LHCN-M2 (cell line): ENCODE measurements at places on chromosomes 3 and 15. TPM values are rescaled to one million over a fixed set of nuclear protein-coding genes. Genes with fewer than 3 reads are reported as not detected.

Gene IFT57
- total RNA-seq = 37.7 and 39.0 TPM in 2 replicates

DNA sequence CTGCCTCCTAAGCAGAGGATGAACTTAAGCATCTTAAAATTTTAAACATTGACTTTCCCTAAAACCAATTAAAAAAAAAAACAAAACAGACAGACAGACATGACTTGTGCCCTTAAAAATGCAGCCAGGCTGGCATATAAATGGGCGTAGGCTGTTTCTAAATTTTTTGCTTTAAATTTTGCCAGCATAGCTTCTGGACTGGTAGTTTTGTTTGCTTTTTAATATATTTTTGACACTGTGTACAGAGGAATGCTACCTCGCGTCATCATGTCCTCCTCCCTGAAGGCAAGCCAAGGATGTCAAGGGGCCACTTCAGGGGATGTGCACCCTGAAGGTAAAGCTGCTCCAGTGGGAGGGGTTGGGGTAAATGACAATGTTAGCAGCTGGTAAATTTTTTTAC, 134.8 kb downstream of the PGPEP1L start:
- no peak for DNase-seq

Gene KIF9
- 2.2 and 5.7 TPM in 2 replicates for total RNA-seq

Gene C3orf52
- 6.2 and 6.7 TPM in 2 replicates for total RNA-seq

- DNase-seq = no peak
Observed at GRCh38 chr3:174959556-174960065, 100.5 kb downstream of the NAALADL2 start.

- peak; percentile 88 for DNase-seq
Observed at GRCh38 chr3:58526515-58526957, 10.5 kb downstream of the ACOX2 start.

DNA sequence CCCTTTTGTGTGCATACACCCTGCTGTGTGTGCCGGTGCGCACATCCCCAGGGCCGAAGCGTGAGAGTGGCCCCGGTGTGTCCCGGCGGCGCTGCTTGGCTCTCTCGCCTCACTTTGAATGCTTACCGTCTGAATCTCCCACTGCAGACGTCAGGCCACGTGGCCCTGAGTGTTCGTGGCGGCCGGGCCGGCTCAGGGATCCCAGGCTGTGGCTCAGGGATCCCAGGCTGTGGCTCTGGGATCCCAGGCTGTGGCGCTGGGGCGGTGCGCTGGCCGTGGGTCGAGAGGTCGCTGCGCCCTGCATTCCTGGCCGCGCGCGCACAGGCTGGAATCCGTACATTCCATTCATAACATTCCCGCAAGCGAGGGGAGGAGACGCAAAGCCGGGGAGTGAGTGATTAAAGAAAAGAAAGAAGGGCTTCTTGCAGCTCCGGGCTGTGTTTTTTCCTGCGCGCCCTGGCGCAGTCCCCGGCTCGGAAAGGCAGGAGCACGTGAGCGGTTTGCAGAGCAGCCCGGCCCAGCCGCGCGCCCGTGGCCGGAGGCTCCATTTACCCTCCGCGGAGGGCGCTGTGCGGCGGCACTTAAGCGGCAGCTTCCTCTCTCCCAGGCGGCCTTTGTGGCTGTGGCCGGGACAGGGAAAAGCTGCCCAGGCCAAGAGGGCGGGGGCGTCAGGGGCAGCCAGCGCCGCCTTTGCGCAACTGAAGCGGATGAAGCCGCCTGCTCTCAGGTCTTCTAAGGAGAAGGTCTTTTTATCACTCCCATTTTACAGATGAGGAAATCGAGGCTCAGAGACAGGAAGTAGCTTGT, 87.0 kb upstream of the ALDH1L1 start:
- peak; percentile 77 for DNase-seq

DNA sequence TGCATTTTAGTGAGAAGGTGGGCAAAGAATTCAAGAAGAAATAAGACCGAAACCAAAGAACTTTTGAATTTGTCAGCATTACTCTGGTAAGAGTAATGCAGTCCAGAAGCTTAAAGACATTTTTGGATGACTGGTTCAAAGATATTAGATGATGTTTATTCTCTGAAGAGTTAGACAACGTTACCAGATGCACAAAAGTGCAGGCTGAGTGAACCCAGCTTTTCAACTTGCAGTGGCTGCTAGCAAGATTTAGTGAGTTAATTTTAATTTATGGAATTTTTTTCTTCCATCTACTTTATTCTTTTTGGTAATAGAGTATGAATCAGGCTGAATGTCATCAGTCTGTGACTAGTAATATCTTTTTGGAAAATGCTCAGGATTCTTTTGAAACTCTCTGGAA, 267.3 kb upstream of the AZI2 start:
- no peak for DNase-seq

GRCh38 chr3:10532939-10533736, 27.8 kb upstream of the ATP2B2 start:
- DNase-seq = no peak

DNA sequence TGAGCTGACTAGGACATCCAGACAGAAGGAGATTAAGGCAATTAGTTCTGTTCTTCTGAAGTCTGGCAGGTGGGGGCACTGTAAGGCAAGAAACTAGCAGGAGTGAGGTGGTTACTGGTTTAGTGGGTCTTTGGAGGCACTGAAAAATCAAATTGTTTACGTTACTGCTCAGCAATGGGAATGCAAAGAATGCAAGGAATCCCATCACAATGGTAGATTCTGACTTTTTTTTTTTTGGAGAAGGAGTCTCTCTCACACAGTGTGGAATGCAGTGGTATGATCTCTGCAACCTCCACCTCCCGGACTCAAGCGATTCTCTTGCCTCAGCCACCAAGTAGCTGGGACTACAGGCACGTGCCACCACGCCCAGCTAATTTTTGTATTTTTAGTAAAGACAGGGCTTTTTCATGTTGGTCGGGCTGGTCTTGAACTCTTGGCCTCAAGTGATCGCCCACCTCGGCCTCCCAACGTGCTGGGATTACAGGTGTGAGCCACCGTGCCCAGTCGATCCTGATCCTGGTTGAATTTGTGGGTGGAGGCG, 16.4 kb downstream of the FAM107A start:
- DNase-seq = peak; percentile 91

Gene ROBO1
- 22.9 and 25.9 TPM in 2 replicates for total RNA-seq

GRCh38 chr3:128482666-128483656, 10.0 kb downstream of the GATA2 start:
- no peak for DNase-seq

Gene UBAP1L
- total RNA-seq = 0.38 and 0.69 TPM in 2 replicates

Gene ZMYND10
- 1.3 and 1.9 TPM in 2 replicates for total RNA-seq

Gene ATP10A
- total RNA-seq = 0.69 and 0.96 TPM in 2 replicates

Gene HES1
- 0.52 and 1.2 TPM in 2 replicates for total RNA-seq

DNA sequence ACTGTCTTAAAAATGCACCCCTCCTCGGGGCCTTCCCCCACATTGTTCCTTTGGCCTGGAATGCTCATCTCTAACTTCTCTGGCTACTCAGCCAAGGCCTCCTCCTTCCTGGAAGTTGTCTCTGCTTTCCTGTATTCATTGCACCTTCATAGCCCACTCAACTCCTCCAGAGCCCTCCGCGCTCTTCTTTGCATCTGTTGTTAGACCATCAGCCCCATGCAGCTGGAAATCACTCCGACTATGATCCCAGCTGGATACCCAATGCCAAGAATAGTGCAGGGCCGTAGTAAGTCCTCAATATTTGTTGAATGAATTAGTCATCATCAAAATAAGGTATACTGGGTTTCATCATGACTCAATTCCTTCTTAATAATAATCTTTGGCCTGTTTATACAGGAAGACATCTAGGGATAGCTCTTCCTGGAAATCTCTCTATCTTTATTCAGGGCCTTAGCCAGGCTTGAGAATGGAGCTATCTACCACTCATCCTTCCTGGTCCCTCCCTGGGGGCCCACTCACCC, 112.7 kb downstream of the SYNPR start:
- no peak for DNase-seq

DNA sequence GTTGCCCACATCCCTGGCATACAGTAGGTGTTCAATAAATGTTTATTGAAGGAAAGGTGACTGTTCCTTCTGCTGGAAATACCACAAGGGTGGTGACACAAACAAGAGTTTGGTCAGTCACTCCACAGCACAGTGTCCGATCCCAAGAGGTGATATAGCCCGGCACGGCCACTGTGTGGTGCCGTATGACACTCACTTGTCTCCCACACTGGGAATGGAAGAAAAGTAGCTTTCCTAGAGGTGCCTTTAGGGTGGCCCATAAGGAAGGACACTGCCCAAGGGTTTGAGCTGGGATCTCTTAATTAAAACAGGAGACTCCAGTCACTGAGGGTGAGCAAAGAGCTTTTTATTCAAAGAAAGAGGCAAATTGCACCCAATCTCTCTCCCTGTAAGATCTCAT, 40.5 kb downstream of the TGM4 start:
- no peak for DNase-seq

DNA sequence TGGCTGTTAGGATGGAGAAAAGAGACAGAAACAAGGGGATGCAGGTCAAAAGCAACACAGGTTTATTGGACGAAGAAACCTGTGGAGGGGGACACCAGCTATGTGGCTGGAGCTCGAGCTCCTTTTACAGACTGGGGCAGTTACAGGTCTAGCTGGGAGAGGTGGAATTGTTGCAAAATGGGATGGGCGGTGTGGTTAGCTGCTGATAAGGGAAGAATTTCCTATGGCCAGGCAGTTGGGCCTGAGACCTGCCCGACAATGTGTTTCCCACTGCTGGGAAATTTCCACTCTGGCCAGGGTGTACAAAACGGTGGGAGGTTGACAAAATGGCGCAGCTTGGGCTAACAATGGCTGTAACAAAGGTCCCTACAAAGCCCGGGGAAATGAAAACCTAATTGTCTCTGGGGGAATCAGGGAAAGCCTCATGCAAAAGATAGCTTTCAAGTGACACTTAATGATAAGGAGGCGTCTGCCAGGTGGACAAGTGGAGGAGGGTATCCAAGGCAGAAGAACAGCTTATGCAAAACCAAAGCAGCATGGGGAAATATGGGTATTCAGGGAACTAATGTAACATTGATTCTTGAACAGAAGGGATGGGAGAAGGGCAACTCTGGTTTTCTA, 137.4 kb upstream of the SGO1 start:
- no peak for DNase-seq

Gene CPLX3
- not detected in 2 replicates for total RNA-seq

Gene NTRK3
- 0.23 and 0.45 TPM in 2 replicates for total RNA-seq

Gene XRN1
- 18.6 and 27.8 TPM in 2 replicates for total RNA-seq

DNA sequence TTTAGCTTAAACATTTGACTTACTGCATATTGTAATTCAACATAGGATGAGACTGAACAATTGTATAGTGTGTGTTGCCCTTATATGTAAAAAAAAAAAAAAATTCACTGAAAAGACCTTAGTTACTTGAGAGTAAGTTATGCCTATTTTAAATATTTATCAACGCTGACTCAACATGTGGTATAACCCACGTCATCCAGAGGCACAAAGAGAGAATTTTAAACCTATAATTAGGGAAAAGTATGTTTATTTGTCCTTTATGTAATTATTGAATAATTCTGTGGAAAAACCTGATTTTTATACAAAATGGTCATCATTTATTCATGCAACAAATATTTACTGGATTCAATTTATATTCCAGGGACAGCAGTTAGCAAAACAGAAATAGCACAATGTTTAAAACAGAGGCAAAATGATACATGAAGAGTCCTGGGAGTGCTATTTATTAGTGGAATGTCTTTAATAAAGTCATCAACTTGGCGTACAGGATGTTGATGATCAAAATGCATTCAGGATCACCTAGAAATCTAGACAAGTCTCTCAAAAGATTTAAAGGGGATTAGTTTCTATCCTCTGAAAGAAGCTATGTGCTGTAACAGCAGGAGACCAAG, 223.7 kb downstream of the PCCB start:
- no peak for DNase-seq

GRCh38 chr3:76969996-76970615, 69.8 kb upstream of the ROBO2 start:
- no peak for DNase-seq

DNA sequence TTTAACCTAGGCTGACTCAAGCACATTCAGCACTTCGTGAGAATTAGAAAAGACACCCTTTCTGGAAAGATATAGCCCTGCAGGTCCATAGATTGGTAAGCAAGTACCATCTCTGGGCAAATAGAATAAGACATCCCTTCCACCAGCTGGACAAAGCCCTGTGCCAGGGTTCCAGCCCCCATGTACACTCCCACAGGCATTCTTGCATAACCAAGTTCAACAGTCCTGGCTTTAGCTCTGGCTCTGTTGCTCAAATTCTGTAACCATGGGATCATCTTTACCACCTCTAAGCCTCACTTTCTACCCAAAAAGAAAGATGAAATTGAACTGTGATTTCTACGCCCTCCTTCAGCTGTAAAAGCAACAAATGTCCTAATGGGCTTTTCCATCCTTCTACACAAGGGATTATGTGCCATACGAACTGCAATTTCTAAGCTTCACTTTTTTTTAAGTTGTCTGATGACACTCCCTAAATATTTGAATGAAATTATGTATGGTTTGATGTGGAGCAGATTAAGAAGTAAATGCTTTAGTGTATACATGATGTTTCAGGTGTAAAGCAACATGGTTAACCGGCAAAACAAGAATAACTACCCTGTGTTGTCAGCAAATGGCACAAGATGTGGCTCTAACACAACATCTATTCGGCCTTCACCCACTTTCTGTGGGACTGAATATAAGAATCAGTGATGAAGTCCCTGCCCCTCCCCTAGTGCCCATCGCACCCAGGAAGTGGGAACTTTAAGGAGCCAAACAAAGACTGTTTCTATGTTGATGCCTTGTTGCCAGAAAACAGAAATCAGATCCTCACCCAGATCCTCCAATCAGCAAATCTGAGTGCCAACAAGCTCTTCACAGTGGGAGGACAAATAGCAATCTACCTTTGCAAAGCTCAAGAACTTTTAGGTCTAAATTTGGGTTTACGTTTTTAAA, 165.7 kb downstream of the P3H2 start:
- no peak for DNase-seq

- peak; percentile 25 for DNase-seq
Observed at GRCh38 chr15:87597346-87598052, 659.0 kb downstream of the NTRK3 start.

DNA sequence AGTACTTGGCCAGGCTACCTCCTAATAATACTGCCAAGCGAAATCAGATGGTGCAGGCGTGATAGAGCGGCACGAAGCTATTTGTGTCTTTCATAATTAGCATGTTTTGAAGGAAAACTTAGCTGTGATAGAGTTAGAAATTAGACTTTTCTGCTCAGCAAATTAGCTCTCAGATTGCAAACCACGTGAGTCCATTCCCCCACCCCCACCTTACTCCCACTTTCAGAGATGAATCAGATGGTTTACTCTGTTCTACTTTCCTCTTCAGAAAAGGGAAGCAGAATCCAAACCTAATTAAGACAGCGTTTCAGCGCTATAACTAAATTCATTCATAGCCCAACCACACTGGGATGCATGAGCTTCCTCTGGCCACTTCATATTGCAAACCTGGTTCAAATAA, 214.6 kb downstream of the SLCO3A1 start:
- DNase-seq = no peak

GRCh38 chr3:29758434-29759322, 477.8 kb downstream of the RBMS3 start:
- DNase-seq = peak; percentile 74

GRCh38 chr3:108461661-108462111, 48.7 kb downstream of the MYH15 start:
- peak; percentile 49 for DNase-seq

- DNase-seq = no peak
Observed at GRCh38 chr3:38746641-38747040, 69.4 kb downstream of the SCN10A start.
